Epithelial cell of proximal tubule (primary cell): ENCODE measurements at places on chromosomes 7 and 10. TPM values are rescaled to one million over a fixed set of nuclear protein-coding genes. Genes with fewer than 3 reads are reported as not detected.

PRKG1 gene
- 0.14 and 0.17 TPM in 2 replicates for total RNA-seq

- DNase-seq: no peak
Measured at GRCh38 chr10:122173766-122174435, 97.2 kb upstream of the BTBD16 start.

DNA sequence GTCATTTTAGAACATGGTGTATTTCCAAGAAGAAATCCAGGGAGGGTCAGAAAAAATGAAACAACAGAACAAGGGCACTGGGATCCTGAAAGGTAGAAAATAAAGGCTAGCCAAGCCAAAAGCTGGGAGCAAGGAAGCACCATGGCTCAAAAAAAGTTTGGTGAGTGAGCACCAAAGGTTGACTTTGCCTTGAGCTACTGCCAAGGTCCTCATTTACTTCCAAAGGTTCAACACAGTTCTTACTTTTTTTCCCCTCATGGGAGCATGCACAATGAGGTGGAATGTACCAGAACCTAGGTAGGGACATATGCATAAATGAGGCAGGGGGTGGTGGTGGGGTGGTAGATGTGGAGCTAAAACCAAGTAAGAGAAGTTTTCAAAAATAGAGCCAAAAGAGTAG, 182.8 kb downstream of the CPEB3 start:
- no peak for DNase-seq

DNA sequence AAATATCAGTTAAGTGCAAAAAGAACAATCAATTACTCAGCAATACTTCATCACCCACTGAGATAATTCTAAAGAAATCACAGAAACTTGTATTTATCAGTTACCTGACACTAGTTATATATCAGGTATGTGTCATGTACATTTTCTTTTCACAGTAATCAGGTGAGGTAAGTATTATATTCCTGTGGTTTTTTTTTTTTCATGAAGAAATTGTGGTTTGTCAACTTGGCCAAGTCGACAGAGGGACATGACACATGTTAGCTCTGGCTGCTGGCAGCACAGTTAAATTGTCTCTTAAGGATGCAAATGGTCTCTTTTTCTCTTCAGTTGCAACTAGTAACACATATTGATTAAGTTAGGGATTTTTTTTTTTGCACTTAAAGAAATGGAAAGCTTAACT, 13.7 kb upstream of the GPR141 start:
- DNase-seq: no peak

NEUROD6 gene
- total RNA-seq: not detected in 2 replicates

DNA sequence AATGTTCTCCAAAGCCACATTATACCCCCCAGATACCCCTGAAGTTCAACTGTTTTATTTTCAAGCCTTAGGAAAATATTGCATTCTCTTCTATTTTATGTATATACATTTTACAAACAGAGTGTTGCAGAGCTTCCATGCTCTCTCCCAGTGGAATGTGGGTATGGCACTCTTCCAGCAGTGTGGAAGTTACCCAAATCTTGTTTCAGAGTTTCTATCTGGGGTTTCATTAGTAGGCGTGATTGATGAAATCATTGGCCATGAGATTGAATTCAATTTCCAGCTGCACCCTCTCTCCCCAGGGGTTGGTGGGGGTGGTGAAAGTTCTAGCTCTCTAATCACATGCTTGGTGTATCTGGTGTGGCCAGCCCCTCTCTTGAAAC, 350.4 kb downstream of the RPS24 start:
- no peak for DNase-seq

- DNase-seq: no peak
Measured at GRCh38 chr7:106049139-106049752, 62.9 kb downstream of the SYPL1 start.

GRCh38 chr7:105932835-105933477, 30.1 kb upstream of the CDHR3 start:
- no peak for DNase-seq

NUDT13 gene
- 2.9 and 3.6 TPM in 2 replicates for total RNA-seq

DNA sequence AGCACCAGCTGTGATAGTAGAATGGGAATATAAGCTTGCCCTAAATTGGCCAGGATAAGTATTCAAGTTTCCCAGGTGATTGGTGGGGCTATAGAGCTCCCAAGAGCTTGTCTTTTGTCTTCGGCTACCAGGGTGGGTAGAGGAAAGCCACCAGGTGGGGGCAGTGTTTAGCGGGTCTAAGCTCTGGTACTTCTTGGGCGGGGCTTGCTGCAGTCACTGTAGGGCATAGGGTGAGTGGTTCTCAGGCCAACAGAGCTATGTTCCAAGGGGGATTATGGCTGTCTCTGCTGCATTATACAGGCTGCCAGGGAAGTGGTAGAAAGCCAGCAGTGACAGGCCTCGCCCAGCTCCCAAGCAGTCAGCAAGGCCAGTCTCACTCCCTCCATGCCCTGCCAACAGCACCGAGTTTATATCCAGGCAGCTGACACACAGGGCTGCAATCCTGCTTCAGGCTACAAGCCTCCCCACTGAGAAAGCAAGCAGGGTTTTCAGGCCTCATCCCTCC, 110.7 kb downstream of the ZNF467 start:
- peak; percentile 16 for DNase-seq

- no peak for DNase-seq
Measured at GRCh38 chr10:30553018-30553625, 76.4 kb downstream of the LYZL2 start.

- no peak for DNase-seq
Measured at GRCh38 chr7:126487728-126488442, 764.9 kb downstream of the GRM8 start.

PFKFB3 gene
- total RNA-seq: 31.3 and 54.9 TPM in 2 replicates

DNA sequence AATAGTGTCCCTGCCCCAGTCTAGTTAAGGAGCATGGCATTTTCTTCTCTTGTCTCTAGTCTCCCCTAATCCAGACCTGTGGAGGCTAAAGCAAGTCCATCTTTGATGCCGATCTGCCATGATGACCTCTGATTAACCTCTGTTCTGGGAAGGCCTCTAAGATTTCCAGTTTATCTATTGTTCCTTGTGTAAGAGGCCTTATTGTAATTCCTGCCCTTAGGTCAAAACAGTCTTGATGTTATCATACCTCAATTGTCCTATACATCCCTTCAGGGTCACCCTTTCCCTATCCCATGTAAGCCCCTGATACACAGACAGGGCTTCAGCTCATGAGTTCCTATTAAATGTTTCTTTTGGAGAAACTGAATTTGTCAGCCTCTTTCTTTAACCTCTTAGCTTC, 4.9 kb upstream of the ZMIZ2 start:
- DNase-seq: no peak

DNA sequence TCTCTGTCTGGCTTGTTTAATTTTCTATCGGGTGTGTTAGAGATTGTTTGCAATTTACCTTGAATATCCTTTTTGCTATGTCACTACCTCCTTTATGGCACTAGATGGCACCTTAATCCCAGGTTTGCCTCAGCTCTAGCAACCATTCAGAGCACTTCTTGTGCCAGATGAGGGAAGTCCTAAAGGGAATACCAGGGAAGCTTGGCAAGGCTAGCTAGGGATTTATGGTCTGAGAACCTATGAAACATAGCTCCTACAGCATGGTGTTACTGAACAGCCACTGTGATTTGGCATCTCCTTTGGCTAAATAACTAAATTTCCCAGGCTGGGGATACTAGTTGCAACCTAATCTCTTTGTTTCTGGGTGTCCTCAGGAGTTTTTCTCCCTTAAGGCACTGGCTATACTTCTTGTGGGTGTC, 69.0 kb upstream of the VOPP1 start:
- peak; percentile 59 for DNase-seq

ZNF775 gene
- 4.8 and 8.6 TPM in 2 replicates for total RNA-seq

CHCHD3 gene
- 75.5 and 75.7 TPM in 2 replicates for total RNA-seq

- DNase-seq: no peak
Measured at GRCh38 chr7:30034501-30034900, 6.3 kb downstream of the PLEKHA8 start.

GIMAP5 gene
- not detected in 2 replicates for total RNA-seq

DNA sequence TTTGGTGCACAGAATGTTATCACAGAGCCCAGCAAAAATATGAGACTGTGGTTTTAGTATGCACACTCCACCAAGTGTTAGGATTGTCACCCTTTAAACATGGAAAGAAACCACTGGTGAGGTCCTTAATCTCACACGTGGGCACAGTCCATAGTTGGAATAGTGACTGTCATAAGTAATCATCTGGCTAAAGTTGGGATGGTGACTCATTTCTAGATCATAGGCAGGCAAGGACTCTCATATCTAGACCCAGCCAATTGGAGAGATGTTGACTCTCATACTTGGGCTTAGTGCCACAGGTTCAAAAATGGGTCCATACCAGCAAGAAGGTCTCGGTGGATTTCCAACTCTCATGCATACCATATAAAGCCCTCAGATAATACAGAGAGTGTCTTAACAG, 39.6 kb upstream of the ZNF680 start:
- no peak for DNase-seq

DNA sequence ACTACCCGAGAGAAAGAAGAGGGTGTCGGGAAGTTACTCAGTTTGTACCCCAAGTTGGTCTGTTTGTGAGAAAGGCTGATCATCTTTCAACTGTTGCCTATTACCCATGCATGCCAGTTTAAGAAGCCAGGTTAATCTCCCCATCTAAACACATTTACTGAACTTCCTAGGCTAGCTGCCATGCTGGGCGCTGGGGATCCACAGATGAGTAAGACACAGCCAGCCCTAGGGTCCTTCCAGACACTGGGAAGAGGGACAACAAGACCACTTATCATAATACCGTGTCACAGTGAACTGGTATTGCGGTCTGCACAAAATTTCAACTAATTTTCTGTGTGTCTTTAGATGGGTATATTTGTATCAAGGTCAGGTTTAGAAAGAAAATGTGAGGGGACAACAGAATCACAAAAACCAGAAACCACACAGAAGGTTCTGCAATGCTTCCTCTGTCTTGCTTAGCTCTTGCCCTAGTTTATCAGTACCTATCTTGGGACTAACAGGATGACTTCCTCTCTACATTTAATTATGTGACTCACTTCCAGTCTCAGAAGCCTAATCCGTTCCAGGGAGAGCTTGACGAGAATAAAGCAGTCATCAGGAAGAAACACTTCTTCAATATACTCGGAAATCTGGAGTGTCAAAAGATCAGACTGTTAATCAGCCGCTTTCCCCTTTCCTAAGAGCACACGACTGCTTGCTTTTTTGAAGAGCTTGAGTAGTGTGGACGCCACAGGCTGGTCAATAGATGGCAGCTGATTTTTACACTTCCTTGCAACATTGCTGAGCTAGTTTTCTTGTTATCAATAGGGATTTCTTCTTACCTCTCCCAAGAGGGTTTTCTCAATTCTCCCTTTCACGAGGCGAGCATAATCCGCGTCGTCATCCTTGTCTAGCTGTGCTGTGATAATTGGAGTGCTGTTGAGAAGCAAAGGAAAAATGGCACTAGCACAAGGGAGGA, 45.7 kb downstream of the POLR3A start:
- DNase-seq: no peak

BPGM gene
- total RNA-seq: 24.7 and 42.8 TPM in 2 replicates

OR2A1 gene
- 0.17 TPM in 1 of 2 replicates, not detected in the other for total RNA-seq

GRCh38 chr7:149708026-149708425, 65.4 kb downstream of the ZNF467 start:
- DNase-seq: no peak

DNA sequence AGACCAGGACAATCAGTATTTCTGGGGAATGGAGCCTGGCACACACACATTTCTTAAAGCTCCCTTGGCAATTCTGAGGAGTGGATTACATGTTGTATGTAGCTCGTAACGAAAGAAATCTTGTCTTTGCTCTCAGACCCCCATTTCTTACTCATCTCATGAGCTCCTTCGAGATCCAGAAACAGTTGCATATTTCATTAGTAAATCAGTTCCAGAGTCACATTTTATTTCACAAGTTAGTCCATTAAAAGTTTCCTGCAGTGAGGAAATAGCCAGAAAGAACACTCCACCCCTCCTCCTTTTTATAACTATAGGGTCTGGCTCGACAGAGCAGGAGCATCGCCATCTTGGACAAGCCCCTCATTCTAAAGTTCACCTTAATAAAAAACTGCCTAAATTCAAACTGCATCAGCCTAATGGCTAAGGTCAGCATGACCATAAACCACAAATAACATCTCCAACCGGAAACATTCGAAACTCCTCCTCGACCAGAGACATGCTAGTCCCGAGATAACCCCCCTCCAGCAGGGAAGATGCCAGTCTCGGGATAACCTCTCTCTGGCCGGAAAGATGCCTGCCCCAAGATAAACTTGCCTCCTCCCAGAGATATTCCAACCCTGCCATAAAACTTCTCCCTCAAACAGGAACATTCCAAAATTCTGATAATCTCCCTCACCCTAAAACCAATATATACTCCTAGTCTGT, 7.4 kb downstream of the EGFR start:
- no peak for DNase-seq

TMEM26 gene
- total RNA-seq: 0.07 and 0.23 TPM in 2 replicates

GRCh38 chr7:26553128-26553527, 261.5 kb downstream of the SNX10 start:
- no peak for DNase-seq

DNA sequence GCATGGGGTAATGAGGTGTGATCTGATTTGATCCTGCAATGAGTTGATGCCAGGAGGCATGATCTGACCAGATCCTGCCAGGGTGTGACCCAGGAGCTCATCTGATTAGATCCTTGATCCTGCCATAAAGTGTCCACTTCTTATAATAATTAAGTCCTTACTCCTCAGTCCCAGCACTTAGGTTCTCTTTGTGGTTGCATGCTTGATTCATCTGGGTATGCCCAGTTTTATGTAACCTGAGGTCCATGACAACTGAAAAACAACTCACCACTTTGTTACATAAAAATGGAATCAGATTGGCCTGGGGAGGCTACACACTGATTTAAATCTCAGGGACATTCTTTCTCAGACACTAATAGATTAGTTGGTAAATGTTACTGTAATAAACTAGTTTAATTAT, 19.1 kb downstream of the ACADSB start:
- peak; percentile 91 for DNase-seq

- no peak for DNase-seq
Measured at GRCh38 chr10:119806334-119807130, 66.1 kb downstream of the MCMBP start.

GRCh38 chr10:29174389-29174788, 114.5 kb upstream of the LYZL1 start:
- no peak for DNase-seq
